ENCODE measurements at places on chromosomes 6 and 20.

GRCh38 chr6:11798538-11798937 lies 19.9 kb upstream of the ADTRP start:
- DNase-seq: no peak

GRCh38 chr20:32549842-32550241 lies 35.3 kb downstream of the NOL4L start:
- DNase-seq: no peak

GRCh38 chr20:40524071-40524470 lies 165.0 kb downstream of the MAFB start:
- DNase-seq: peak; percentile 25

- DNase-seq: no peak
These were observed 11.6 kb upstream of the STX16 start for GRCh38 chr20:58639182-58640146.

DNA sequence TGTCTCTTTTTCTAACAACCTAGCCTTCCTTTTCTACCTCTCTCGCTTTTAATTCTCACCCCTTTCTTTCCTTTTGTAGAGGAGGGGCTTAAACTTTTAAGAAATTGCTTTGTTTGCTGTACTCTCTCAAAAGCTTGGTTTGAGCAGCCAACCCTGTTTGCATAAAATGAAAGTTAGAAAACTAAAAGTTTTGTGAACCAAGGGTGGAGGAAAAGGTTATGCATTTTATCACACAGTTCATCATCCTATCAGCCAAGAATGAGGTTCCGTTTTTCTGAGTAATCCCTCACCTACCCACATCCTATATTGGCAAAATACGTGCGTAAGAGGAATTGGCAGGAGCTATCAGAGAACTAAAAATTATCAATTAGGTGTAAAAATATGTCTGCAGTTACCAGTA lies 42.8 kb upstream of the LOC128125822 start:
- DNase-seq: peak; percentile 27

DNA sequence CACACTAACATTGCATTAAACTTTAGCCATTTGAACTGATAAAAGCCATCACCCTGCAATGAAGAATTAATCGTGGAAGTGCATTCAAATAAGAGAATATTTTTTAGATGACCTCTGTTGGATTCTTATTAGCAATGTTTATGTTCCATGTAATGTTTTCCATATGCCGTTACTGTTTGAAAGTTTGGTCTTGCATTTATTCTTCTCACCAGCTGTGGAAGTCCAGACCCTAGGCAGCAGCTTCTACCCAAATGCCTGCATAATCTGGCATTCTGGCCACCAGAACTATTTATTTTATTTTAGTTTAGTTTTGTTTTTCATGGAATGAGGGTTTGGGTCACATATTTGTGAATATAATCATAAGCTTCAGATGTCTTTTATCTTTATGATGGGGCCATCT lies 140.4 kb downstream of the SAMD5 start:
- peak; percentile 19 for DNase-seq

DNA sequence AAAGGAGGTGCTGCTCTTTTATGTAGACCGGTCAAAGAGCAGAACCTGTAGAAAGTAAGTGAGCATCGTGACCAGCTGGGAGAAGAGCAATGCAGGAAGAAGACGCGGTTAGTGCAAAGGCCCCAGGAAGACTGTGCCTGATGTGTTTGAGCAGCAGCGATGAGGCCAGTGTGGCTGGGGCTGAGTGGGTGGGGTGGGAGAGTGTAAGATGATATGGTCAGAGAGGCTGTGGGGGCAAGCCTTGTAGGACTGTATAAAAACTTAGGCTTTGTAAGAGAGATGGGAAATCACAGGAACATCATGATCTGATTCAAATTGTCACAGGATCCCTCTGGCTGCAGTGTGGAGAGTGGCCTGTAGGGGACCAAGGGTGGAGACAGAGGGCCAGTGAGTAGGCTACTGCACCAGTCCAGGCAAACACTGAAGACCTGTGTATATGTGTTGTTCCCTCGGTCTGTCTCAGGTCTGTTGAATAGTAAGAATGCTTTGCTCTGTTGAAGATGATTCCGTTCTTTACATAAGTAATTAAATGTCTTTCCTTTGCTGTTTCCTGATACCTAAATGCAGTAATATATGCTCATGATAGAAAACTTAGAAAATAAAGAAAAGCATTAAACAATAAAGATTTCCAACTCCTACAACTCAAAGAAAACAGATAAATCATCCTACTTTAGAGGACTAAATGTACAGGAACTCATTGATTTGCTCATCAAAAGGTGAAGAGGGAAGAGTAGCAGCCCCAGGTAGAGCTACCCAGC lies 23.6 kb upstream of the WFDC2 start:
- DNase-seq: peak; percentile 17

DNA sequence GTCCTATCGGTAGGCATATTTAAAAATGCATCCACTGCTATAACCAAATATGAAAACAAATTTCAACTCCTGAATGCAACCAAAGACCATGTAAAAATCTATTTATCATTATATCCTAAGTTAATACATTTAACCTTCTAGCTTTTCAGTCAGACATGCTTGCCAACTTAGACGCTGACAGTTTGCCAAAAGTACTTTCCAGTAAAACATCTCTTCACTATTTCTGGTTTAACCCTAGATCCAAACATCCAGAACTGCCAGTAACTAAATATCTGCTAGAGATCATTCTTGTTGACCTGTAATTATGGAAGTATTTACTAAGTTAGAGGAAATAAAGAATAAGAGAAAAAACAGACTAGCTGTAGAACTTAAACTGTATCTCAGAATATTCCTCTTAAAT lies 210.2 kb upstream of the THEMIS start:
- peak; percentile 44 for DNase-seq
